AML-193 (cell line): ENCODE measurements at places on chromosomes 11 and 22.

GRCh38 chr22:39732625-39733024, 160.9 kb downstream of the ENTHD1 start:
- DNase-seq, result no peak

DNA sequence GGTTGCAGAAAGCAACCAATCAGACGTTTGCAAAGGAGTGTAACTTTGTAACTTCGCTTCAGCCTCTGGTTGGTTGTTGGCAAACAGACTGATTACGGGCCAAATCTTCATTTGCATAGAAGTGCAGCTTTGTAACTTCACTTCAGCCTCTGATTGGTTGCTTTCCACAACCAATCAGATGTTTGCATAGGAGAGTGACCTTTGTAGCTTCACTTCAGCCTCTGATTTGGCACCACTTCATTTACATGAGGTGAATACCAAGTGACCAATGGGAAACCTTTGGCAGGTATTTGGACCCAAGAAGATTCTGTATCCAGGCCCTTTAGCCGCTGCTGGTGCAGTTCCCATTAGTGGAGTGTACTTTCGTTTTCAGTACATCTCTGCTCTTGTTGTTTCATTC, 16.0 kb downstream of the USP47 start:
- no peak for DNase-seq

DNA sequence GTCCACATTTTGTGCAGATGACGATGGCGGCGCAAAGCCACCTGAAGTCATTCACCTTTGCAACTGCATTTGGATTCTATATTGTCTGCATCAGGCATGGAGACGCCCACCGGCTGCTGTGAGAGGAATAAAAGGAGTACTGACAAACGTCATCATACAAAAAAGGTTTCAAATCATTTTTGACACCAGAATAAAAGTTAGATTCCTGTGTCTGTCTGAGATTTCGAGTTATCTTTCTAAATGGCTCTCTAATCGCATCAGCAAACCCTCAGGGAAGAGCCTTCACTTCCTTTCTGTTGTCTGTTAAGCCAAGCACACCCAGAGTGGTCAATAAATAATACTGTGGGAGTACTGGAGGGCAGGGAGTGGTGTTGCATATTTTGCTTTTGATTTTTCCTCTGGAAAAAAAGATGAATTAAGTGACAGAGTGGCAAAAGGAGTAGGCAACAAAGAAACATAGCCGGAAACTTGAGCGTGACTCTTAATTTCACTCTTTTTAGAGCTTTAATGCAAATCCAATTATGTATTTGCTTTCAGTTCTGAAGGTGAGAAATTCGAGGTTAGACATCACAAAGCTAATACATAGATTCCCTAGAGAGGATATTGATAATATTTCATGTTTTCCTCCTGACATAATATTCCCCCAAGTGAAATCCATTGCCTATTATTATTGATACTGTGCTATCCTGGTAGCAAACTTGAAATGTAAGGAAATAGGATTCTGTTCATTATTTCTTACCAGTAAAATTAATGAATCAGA, 150.8 kb upstream of the MTMR2 start:
- no peak for DNase-seq

- no peak for DNase-seq
Measured at GRCh38 chr11:87019613-87020271, 18.0 kb upstream of the TMEM135 start.

DNA sequence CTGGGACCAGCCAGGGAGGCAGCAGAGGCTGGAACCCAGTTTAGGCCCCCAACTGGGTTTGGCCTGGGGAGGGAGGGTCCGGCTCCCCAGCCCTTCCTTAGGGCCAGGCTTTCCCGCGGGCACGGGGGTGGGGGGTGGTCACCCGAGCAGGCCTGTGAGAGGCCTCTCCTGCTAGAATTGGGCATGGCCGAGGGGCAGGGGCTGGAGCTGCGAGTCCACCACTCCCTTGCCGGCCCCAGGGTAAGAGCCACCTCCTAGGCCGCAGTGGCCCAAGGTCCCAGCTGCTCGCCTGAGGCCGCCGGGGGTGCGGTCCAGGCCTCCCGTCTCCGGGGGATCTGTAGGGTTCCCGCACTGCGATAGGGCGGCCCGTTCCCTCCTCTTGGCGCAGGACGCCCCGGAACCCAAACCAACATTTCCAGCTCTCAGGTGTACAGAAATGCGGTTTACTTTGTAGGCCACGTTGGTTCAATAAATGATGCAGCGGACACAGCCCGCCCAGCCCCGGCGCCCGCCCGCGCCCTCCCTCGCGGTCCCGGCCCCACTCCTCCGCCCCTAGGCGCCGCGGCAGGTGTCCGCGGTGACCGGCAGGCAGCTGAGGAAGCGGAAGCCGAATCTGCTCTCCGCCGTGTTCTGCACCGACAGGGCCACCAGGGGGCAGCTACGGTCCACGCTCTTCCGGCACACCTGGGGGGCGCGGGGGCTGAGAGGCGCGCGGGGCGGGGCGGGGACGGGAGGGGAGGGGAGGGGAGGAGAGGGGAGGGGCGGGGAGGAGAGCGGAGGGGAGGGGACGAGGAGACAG, 5.9 kb downstream of the LMNTD2 start:
- peak; percentile 31 for DNase-seq

DNA sequence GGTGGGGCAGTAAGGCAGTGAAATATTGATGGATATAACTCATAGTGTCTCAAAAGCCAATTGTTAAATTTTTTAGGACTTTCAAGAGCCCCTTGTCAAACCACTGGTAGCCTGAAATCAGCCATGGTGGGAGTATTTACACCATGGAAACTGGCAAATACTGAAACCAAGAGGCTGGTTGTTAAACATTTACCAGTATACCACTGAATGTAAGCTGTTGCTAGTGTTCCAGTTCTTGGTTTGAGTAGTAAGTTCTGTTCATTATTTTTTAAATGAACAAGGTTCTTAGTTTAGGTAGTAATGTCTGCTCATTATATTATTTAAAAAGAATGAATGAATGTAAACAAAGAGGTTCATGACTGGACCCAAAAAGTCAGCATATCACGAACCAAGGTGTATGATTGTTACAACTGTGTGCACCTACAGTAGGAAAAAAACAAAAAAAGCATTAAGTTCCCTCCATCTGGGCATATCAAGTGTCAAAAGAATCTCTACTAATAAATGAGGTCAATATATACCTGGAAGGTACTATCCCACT, 4.5 kb upstream of the EIF3F start:
- DNase-seq, result no peak

DNA sequence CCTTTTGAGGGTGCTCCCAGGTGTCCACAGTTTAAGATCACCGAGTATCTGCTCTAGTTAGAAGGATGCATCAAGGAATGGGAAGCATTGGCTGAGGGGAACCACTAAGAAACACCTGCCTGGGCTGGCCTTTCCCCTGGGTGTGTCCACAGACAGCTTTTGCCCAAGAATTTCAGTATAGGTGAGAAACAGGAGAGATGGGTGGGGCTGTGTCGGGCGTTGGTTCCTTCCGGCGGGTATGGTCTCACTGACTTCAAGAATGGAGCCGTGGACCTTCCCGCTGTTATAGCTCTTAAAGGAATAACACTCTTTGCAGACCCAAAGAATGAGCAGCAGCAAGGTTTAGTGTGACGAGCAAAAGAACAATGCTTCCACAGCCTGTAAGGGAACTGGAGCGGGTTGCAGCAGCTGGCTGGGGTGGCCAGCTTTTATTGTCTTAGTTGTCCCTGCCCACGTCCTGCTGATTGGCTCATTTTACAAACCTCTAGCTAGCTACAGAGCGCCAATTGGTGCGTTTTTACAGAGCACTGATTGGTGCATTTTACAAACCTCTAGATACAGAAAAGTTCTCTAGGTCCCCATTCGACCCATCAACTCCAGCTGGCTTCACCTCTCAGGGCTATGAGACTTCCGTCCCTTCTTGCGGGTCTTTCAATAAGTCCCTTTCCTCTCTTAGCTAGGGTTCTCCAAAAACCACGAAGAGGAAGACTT, 2.4 kb downstream of the FADS1 start:
- DNase-seq, result peak; percentile 36

GRCh38 chr11:119470317-119471291, 47.6 kb upstream of the THY1 start:
- DNase-seq, result no peak

DNA sequence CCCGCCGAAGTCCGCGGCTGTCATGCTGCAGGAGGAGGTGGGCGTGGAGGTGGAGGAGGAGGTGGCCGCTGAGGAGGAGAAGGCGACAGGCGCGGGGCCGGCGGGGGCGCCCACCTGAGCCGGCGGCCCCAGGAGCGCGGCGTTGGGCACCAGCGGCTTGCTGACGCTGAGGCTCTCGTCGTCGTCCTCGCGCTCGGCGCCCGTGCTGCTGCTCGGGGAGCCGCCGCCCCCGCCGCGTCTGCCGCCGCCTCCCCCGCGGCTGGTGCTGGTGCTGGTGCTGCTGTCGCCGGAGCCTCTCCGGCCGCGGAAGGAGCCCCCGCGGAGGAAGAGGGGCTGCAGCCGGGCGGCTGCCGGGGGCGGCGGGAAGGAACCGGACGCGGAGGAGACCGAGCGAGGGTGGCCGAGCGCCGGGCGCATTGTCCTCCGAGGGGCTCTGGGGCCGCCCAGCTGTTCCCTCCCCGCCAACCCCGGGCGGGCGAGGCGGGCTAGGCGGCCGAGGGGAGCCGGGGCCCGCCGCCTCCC, 388 bp downstream of the TMEM121B start:
- DNase-seq, result no peak

DNA sequence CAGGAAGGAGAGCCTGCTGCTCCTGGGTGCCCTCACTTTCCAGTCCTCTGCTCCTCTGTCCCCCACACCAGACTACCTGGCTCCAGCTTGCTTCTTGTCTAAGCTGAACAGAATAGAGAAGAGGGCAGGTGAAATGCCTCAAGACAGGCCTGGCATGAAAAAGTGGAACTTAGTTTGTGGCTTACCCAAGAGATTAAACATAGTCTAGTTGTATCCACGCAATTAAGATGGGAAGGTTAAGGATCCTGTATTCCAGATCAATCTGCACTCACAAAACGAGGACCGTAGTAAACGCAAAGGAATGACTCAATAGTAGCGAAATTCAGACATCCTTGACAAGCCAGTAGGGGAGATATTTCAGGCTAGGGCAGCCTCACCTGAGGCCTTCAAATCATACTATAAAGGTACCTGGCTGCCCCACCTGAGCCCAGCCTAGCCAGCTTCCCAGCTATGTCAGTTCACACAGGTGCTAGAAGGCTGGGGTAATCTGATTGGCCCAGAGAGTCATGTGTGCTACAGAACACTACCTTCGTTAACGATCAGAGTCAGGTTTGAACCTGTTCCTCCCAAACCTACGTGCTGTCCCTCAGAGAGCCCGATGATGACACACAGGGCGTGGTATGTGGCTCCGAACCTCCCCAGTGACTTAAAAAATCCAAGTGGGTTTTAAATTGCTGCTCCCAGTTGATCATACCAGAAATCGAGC, 46.5 kb downstream of the AHNAK start:
- DNase-seq, result no peak

GRCh38 chr22:44100411-44100810, 76.3 kb downstream of the PARVB start:
- no peak for DNase-seq

DNA sequence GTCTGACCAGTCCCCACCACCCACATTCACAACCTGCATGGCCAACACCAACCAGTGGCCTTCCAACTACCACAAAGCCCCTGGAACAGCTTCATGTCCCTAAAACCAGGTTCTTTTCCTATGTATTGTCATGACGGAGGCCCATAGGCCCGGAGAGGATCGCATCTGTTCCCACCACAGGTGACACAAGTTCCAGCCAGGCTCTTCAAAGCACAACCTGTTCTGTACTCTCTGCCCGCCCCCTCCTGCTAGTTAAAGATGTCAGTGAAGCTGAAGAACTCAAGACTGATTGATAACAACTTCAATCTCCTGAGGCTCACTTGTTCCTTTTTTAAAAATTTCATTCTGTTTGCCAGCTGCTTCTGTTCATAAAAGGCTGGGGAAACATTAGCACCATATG, 121.1 kb upstream of the GUCY1A2 start:
- DNase-seq, result no peak

DNA sequence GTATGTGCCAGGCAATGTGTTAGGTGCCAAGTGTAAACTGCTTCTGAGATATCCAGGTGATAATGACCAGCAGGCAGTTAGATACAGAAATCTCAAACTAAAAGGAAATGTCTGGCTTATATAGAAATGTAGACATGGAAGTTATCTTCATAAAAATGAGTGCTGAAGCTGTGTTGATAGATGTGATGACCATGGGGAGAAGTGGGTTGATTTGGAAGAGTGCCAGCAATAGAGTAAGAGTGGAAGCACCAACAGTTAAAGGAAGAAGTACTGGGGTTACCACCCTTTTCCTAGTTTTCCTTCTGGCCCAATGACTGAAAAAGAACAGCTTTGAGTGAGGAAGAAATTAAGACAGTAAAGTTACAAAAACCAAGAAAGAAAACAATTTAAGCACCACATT, 68.5 kb downstream of the C2CD3 start:
- no peak for DNase-seq

DNA sequence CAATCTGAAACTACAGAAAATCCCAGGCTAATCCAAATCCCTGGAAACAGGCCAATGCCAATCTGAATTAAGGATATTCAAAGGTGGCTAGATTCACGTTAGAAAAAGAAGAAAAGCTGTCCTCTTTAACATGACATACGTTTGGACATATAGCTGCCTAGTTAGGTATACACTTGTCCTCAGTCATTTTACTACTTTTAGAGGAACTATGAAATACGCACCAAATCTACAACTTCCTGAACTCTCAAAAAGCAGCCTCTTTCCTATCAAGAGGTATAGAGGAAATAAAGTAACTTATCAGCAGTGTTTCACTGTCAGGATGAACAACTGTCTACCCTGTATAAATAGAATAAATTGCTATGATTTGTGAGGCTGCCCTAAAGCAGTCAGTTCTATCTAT, 24.0 kb downstream of the KMT5B start:
- no peak for DNase-seq

GRCh38 chr11:78990261-78990660, 415.6 kb upstream of the NARS2 start:
- no peak for DNase-seq

DNA sequence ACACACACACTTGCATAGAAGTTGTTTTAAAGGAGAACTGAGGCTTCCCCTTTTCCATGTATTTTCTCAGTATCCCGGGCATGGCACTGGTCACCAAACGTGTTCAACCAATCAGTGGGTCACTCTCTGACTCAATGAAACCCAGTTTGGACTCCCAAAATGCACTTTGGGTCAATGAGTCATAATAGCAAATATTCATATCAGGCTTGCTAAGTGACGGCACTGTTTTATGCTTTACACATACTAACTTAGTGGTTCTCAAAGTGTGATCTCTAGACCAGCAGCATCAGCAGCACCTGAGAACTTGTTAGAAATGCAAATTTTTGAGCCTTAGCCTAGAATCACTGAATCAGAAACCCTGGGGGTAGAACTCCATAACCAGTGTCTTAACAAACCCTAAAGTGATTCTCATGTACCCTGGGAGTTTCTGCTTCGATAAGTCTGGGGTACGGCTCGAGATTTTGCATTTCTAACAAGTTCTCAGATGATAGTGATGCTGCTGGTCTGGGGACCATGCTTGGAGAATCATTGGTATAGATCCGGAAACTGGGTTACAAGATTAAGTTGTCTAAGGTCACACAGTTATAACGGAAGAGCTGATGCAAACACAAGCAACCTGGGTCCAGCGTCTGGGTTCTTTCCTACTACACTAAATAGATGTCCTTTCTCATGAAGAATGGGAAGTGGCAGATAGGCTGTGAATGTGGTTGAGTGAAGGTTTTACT, 35.6 kb downstream of the ETS1 start:
- no peak for DNase-seq
